ENCODE measurements at places on chromosomes 11 and 22. TPM values are rescaled to one million over a fixed set of nuclear protein-coding genes. Genes with fewer than 3 reads are reported as not detected.

DNA sequence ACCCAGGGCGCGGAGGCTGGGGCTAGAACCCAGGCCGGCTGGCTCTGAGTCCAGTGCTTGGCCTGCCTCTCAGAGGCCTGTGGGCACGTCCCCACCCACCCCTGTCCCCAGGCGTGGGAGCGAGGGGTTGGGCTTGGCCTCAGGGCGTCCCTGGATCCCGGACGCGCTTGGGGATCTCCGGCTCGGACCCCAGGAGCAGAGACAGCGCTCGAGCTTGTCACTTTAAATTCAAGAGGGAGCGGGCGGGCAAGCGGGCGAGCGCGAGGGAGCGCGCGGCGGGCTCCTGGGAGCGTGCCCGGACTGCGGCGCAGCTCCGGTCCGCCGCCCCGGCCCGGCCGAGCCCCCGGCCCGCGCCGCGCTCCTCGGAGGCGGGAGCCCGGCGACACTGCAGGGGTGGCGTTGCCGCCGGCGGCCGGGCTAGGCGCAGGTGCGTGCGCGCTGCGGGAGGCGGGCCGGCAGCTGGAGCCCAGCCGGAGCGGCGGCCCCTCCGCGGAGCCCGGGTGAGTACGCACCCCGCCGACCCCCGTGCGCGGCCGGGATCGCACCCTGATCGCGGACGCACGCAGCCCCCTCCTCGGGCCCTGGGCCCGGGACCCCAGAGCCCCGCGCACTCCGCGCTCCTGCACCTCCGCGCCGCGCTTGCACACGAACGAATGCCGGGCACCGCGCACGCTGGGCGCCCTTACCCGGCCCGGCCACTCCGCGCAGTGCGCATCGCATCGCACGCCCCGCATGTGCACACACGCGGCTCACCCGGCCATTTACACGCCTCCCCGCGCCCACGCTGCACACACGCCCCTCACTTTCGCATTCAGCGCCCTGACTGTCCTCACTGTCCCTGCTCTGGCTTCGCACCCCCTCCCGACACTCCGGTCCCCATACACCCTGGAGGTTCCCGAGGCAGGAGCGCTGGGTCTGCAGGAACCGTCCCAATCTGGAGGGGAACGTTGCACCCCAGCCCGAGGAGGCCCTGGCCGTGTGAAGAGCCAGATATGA, at the start of gene SYT12:
Gene SYT12 (plus strand): TSS at position 174 of the 996 bp plus-strand sequence. CDS start 7,011 bp downstream, outside the sequence.
- H3K4me1 ChIP-seq: peaks cover 5% of the 10 kb centered on the region
- no peaks in the 10 kb centered on the region for H3K36me3 ChIP-seq
- H3K4me3 ChIP-seq: no peak within 1 kb of the TSS
- no peak within 1 kb of the TSS for H3K27ac ChIP-seq
- no peaks in the 10 kb centered on the region for H3K27me3 ChIP-seq

The VSIG10L2 gene
- total RNA-seq: not detected

DNA sequence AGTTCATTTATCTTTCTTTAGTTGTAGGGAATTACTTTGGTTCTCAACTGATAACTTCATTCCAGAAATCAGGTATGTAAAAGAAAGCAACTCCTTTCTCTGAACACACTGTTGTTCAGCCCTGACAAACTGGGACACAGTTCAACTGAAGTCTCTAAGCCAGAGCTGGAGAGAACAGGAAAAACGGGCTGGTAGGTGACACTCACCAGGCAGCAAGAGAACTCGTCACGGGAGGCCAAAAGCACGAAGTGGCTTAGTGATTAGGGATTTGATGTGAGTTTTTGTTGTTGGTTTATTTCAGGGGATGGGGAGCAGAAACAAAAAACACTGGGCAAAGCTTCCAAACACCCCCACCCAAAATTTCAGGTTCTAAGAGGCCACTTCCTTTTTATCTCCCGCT, 54.1 kb downstream of the MYH9 start:
- peaks cover 53% of the 10 kb centered on the region for H3K36me3 ChIP-seq
- no peak overlapping the region for H3K27ac ChIP-seq
- H3K4me3 ChIP-seq: no peak overlapping the region
- peaks cover 66% of the 10 kb centered on the region for H3K4me1 ChIP-seq
- no peak for DNase-seq

The WNT11 gene
- 27.5 TPM for total RNA-seq

All from SJCRH30 (cell line).